ENCODE measurements at places on chromosomes 16 and 17.

GRCh38 chr17:56754523-56755208 is 79.1 kb downstream of the C17orf67 start:
- no peak for DNase-seq

DNA sequence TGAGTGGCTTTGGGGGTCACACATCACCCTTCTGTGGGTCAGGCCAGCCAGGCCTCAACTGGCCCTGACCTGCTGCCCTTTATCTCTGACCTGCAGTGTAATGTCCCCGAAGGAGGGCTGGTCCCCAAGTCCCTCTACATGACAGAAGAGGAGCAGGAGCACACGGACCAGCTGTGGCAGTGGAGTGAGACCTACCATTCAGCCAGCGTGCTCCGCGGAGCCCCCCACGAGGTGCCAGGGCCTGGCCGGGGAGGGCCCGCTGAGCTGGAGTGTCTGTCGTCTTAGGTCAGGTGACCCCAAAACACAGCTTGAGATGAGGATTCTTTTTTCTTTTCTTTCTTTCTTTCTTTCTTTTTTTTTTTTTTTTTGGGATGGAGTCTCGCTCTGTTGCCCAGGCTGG is 26.5 kb downstream of the NAGPA start:
- no peak for DNase-seq

GRCh38 chr17:58388302-58389190 is 28.8 kb downstream of the RNF43 start:
- DNase-seq: no peak

- no peak for DNase-seq
Observed at GRCh38 chr17:77831474-77832179, 126.9 kb upstream of the TNRC6C start.

Measured in renal cortex interstitium (tissue), 15 donors.